ENCODE measurements at places on chromosomes 1 and 21.

DNA sequence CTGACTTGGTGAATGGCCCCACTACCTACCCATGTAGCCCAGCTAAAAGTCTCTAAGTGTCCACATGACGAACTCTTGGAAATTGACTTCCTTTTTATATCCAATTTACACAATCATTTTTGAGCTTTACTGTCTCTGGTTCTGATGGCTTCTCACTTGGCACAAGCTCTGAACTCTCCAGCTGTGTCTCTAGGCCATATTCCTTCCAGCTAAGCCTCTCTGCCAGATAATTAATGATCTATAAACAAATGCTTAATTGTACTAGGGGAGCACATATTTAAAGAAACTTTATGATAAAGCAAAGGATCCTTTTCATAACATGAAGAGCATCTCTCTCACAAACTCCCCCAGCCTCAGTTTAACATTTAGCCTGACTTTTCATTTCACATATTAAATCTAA, 16.3 kb upstream of the BEND5 start:
- DNase-seq = no peak

- no peak for DNase-seq
Measured at GRCh38 chr1:2372551-2373490, 18.5 kb downstream of the MORN1 start.

DNA sequence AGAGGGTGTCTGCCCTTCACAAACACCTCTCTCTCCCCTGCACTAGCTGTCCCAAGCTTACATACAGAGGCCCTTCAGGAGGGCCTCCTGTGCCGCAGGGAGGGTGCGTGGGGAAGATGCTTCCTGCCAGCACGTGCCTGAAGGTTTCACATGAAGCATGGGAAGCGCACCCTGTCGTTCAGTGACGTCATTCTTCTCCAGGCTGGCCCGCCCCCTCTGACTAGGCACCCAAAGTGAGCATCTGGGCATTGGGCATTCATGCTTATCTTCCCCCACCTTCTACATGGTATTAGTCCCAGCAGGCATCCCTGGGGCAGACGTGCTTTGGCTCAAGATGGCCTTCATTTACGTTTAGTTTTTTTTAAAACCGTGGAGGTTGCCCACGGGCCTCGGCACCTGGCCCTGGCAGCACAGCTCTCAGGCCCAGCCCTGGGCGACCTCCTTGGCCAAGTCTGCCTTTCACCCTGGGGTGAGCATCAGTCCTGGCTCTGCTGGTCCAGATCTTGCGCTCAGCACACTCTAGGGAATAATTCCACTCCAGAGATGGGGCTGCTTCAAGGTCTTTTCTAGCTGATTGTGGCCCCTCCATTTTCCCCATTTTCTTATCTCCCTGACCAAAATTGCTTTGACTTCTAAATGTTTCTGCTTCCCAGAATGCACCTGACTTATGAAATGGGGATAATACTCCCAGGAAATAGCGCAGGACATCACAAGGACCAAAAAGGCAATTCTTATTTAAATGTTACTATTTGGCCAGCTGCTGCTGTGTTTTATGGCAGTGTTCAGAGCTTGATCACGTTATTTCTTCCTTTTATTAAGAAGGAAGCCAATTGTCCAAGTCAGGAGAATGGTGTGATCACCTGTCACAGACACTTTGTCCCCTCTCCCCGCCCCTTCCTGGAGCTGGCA, 6.1 kb downstream of the NPPA start:
- no peak for DNase-seq

DNA sequence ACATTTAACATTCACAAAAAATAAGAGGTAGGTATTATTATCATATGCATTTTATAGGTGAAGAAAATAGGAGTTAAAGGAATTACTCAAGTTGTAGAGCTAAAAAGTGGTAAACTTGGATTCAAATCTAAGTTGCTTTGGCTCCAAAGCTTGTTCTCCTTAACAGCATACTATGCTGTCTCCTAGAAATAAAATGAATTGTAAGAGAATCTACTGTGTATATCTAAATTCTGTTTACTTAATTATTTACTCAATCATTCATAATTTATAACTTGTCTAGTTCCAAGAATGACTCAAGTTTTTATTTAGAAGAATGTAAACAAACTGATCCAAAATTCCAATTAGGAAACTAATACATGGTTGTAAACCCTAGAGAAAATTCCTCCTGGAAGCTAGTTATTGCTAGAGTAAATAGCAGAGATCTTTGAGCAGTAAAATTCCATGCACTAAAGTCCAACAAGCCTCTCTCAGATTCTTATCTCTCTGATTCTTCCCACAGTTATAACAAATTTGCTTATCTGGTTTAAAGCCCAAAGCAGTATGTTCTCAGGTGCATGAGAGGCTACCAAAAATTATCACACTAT, 132.5 kb upstream of the DPT start:
- DNase-seq = no peak

DNA sequence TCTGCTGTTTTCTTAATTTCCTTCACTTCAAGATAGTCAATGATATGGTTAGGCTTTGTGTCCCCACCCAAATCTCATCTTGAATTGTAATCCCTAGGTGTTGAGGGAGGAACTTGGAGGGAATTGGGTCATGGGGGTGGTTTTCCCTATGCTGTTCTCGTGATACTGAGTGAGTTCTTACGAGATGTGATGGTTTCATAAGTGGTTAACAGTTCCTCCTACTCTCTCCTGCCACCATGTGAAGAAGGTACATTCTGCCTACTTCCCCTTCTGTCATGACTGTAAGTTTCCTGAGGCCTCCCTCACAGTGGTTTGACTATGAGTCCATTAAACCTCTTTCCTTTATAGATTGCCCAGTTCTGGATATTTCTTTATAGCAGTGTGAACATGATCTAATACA, 74.0 kb upstream of the SAMSN1 start:
- DNase-seq = peak; percentile 29

DNA sequence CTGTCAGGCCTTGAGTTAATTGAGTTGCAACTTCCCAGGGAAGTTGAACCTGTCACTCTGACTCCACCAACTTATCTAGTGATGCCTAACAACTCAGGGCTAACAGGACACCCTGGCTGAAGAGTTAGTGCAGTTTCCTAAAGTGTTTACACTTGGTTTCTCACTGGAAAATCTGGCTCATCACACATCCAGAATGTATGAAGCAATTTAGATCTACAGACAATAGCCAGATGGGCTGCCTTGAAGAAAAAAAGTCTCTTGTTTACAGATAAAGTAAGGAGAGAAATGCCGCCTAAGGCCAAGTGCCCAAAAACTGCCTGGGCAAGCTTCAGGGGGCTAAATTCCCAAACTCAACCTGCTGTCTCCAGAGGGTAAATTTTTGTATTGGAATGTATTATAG, 446.3 kb upstream of the NCAM2 start:
- DNase-seq = no peak

DNA sequence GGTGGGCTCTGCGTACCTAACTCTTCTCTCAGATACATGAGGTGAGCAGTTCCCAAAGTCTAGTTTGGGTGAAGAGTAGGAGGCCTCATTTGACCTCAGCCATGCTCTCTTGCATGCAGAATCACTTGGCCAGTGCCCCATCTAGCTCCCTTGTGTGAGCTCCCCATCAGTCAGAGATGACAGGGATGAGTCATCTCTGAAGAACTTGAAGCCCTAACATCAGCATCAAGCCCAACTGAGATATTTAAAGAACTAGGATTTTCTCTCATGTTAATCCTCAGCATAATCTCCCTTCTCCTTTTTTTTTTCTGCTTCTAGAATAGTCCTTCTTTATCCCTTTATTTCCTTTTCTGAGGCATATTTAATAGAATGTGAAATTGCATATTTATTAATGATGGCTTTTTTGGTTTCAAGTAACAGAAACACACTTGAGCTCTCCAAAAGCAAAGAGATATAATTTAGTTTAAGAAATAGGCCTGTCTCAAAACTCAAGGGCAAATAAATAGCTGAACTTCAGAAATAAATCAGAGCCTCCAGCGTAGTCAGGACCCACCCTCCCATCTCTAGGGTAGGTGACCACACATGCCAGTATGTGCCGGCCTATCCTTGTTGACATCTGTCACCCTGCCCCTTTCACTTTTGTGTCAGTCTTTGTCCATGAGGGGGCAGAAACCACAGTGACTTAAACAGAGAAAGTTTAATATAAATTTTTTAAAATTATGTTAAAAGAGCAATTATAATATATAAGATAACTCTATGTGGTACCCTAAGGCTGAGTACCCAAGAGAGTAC, 112.3 kb downstream of the TSEN15 start:
- no peak for DNase-seq

DNA sequence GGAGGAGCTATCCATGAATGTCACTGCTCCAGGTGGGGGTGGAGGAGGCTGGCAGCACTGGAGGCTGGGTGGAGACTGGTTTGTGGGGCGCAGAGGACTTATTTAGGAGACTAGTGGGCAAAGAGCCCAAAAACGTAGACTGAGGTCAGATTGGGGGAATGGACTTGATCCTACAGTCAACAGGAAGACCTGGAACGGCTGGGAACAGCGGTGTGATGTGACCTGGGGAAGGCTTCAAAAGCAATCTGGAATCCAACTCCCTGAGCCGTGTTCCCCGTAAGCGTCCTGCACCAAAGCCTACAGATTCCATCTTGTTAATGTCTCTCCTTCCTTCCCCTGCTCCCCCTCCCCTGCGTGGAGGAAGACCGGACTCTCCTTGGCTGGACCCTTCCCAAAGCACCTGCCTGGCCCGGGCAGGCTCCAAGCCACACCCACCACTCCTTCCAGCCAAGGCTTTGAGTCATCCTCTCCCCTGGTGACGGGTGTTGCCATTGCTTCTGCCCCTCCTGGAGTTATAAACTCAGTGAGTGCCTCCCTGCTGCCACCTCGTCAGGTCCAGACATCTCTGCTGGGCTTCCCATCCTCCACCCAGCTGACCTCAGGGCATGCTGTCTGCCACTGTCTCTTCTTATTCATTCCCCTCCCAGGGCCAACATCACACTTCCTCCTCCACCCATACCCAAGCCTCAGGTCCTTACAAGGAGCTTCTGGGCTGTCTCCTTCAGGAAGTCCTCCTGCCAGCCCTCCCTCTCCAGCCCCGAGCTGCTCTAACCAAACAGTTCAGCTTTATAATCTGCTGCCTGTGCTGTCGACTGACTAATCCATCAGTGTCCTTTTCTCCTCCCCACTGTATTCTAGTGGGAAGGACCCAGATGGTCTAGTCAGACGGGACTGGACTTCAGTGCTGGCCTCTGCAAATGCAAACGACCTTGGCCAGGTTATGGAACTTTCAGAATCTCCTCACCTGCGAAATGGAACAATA, 1.6 kb upstream of the CLSTN1 start:
- DNase-seq = peak; percentile 66
